ENCODE measurements at places on chromosomes 7 and 10.

DNA sequence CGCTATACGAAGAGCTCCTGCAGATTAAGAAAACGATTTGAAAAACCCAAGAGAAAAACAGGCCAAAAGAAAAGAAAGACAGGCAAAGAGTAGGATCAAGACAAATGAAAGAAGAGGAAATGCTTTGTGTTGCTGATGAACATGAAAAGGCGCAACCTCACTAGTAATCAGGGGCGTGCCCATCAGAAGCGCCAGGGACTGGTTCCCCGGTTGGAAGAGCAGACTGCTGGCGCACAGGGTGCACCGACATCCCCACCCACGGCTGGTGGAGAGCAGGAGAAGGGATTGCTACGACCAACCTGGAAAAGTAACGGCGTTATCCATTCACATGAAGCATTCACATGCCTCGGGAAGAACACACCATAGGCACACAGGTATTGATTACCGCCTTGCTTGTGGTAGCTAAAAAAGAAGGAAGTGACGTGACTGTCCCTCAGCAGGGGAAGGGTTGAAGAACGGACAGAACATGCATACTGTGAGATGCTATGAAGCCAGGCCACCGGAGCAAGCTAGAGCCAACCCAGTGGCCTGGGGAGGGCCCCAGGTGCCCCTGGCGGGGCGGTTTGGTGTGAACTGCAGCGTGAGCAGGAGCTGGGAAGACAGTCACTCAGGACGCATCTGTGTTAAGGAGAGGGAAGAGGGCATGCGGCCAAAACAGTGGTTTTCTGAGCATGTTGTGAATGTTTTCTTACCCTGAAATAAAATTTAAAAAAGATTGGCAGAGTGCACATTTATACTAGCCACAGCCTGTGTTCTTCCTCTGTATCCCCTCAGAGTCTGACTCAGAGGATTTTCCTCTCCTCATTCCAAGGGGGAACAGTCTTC is 18.3 kb downstream of the AGAP3 start:
- DNase-seq = no peak

DNA sequence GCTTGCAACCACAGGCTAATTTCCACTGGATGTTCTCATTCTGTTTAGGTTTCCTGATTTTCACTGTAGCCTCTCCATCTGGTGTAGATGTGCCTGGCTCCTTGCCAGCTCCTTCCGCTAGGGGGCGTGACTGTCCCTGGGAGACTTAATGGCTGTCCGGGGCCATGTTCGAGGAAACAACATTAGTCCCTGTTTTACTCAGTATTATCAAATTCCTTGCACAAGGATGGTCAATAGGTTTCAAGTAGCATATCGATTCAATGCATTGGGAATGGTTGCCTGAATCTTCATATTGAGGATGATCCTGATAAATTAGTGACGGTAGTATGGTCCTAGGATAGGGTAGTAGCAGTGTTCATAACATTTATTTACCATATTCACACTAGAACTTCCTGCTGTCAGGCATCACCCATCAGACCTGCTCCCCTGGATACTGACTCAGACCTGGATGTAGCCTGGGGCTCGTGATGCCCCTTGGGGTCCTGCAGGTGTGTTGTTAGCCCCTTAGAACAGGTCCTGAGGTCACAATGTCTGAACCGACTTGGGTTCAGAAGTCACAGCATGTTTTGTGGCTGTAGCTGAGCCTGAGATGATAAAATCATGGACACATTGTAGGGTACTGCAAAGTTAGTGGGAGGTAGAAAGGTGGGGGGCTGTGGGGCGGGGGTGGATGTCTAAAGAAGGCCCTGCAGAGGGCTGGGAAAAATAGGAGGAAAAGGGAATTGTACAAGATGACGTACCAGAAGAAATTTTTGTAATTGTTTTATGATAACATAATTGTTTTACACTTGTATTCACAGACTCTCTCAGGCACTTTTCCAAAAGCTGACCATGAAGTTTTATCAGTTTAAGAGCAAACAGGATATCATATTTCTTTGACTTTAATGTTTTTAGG is 8.9 kb upstream of the EXOC6 start:
- peak; percentile 33 for DNase-seq

- DNase-seq = no peak
Observed at GRCh38 chr7:133682364-133683181, 429.7 kb downstream of the EXOC4 start.

DNA sequence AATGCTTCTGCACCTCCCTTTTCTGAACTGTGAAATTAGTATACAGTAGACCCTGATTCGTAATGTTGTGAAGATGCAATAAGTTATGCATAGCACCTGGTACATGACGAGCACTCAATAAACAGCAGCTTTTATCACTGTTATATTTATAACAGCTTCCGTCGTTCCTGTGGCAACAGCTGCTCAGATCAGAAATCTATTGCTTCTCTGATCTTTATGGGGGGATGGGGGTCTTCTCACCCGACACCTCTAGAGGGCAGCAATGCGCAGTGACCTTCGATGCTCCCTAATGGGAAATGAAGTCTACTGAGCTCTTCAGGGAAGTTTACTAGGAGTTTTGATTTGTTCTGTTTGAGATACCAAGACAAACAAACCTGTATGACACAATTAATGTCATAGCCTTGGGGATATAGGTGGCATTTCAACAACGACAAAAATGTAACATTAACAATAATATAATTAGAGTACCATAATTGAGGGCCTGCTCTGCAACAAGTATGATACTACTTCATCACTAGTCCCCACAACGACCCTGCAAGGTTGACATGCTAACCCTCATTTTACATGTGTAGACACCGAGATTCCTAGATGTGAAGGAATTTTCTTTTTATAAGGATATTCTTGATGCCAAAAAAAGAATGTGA is 289.6 kb downstream of the SFMBT2 start:
- peak; percentile 64 for DNase-seq

GRCh38 chr7:70132226-70132851 is 534.1 kb downstream of the AUTS2 start:
- no peak for DNase-seq

GRCh38 chr7:135966341-135967043 is 10.7 kb downstream of the MTPN start:
- no peak for DNase-seq

- no peak for DNase-seq
Observed at GRCh38 chr10:35910234-35910633, 268.1 kb upstream of the FZD8 start.

- DNase-seq = peak; percentile 60
Observed at GRCh38 chr7:127588697-127589482, 679 bp downstream of the ARF5 start.

DNA sequence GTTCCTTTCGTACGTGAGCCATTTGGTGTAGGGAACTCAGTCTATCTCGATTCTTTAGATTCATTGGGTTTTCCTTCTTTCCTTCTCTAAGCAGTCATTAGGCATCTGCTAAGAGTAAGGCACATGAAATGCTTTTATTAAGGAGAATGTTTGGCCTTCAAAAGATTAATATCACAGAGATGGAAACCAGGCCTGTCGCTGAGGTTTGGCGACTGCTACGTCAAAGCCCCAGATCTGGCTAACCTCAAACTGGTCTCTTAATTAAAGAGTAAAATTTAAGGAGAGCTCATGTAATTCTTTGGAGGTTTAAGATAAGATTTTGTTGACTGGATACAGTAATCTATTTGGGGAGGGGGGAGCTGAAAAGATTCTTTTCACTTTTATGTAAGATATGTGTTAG is 189.8 kb downstream of the JCAD start:
- DNase-seq = no peak

DNA sequence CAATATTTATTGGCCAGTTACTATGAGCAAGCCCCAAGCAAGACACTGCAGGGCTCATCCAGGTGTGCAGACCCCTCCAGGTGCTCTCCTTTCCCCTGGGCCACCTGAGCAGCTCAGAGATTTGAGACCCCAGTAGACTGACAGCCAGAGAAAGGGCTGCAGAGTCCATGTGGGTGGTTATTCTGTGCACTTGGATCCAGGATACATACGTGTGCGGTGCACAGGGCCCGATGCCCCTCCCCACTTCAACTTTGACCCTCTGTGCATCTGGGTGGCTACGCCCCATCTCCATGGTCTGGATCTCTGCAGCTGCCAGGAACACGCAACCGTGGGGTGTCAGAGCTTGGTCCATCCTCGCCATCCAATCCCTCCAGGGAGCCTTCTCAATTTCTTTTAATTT is 72.9 kb downstream of the MKI67 start:
- DNase-seq = no peak

DNA sequence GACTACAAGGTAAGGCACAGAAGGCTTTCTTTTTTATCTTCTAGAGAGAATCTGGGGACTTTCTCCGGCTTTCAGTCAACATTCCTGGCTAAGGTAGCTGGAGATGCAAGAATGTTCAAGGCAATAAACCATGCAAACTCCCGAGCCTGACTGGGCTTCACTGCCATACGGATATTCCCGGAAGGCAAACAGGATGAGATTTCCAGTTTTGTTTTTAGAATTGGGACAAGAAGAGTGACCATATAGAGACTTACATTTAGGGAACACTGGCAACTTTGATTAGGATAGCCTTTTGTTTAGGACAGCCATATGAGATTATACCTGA is 269 bp downstream of the CALD1 start:
- DNase-seq = no peak

DNA sequence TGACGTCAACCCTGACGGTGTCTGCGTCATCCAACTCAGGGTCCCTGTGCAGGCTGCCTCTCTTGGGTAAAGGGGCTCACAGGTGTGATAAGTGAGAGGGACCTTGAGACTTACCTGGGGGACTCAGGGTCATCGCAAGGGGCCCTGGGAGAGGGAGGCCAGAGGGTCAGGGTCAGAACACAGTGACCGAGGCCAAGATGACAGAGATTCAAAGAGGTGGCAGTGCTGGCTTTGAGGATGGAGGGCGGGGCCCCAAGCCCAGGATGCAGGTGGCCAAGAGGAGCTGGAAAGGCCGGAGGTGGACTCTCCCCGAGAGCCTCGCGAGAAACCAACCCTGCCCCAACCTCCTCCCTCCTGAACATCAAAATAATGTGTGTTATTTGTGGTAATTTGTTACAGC is 165.2 kb upstream of the PPP2R2D start:
- no peak for DNase-seq

DNA sequence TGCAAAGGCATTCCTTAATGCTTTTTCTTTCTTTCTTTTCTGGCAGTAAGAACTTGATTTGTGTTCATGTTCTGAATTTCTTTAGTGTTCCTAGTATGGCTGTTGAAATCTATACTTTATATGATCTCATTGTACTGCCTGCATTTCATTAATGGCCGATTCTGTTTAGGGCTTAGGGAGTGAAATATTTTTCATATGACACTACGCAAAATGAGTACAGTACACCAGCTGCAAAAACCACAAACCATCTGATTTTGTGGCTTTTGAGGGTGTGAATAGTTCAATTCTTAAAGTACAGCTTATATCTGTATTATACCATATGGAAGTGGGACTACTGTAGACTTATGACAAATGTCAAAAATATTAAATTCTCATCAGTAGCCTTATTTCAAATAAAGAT is 69.1 kb upstream of the FOXP2 start:
- DNase-seq = no peak

DNA sequence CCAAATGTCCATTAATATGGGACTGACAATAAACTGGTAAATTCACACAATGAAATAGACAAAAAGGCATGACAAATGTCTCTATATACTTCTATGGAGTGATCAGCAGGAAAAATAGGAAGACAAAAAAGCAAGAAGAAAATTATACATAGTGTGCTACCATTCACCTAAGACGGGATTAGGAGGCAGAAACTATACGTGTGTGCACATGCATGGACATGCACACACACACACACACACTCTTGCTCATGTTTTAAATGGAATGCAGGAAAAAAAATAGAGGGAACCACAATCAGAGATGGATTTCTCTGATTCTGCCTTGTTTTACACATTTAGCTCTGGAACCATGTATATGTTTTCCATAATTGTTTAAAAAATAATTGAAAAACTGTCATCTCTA is 119.0 kb downstream of the ZFAND4 start:
- no peak for DNase-seq

GRCh38 chr7:39950473-39951225 is 593 bp downstream of the CDK13 start:
- DNase-seq = peak; percentile 31

- DNase-seq = no peak
Observed at GRCh38 chr7:94763268-94763667, 107.3 kb upstream of the SGCE start.

- DNase-seq = no peak
Observed at GRCh38 chr10:33566001-33566400, 231.5 kb upstream of the NRP1 start.

- DNase-seq = no peak
Observed at GRCh38 chr10:34524369-34525091, 290.6 kb downstream of the PARD3 start.

GRCh38 chr10:65861249-65861648 is 1064.6 kb upstream of the LRRTM3 start:
- no peak for DNase-seq

Data from SHP77 (cell line).